Stimulated activated CD4-positive, alpha-beta T cell treated with anti-CD3 and anti-CD28 coated beads, Interleukin-12 subunit alpha, Interleukin-12 subunit beta, amount 100 ng/mL, for 48 hours (primary cell): ENCODE measurements at places on chromosomes 7 and 10.

DNA sequence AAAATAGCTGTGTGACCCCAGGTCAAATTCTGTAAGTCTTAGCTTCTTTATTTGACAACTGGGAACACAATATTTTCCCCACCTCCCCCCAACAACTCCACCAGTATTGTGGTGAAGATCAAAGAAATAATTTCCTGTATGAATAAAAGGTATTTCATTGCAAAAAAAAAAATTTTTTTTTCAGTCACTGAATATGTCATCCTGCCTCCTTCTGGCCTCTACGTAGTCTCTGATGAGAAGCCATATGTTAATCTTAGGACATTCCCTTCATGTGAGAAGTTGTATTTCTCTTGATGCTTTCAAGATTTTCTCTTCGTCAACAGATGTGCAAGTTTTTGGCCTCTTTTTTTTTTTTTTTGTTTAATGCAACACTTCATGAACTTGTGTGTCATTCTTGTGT is 33.0 kb downstream of the ZNF33A start:
- no peak for DNase-seq

- no peak for DNase-seq
These were observed 23.7 kb downstream of the SHH start for GRCh38 chr7:155788616-155789000.

DNA sequence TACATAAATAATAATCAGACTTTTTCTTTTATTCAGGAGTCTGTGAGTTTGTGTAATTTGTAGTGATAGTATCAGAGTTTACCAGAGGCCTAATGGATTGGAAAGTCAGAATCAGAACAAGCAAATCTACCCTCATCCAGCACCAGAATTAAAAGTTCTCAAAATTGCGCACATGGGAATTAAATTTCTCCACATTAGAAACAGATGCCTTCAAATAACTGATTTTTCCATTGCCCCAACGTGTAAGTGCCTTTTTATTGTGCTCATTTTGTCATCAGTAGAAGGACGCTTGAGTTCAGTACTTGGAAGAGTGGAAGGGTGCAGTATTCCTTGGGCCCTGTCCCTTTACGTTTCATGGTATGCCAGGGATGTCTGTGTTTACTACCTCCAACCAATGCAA is 32.8 kb downstream of the BICC1 start:
- no peak for DNase-seq

DNA sequence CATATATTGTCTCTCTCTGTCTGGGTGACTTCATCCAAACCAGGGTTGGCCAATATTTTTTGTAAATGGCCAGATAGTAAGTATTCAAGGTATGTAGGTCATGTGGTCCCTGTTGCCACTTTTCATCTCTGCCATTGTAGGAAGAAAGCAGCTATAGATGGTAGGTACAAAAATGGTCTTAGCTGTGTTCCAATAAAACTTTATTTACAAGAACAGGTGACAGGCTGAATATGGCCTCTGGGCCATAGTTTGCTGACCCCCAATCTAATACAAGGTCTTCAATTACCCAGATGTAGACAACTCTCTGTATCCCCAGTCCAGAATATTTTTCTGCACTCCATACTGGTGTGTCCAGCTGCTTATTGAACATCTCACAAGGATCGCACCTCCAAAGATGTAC is 166.2 kb upstream of the FZD8 start:
- no peak for DNase-seq

GRCh38 chr10:62964026-62964425 is 147.9 kb upstream of the EGR2 start:
- DNase-seq, result no peak

DNA sequence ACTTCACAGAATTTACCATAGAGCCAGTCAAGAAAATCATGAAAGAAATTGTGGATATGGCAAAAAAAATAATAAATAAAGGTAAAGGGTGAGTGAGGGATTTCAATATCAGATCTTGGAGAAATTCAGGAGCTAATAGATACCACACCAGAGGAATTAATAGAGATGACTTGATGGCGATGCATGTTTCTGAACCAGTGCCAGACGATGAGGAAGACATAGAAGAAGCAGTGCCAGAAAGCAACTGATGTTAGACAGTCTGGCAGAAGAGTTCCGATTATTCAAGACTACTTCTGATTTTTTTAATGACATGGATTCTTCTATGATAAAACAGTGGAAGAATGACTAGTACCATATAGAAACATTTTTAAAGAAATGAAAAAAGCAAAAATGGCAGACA is 314.7 kb downstream of the BICC1 start:
- no peak for DNase-seq

GRCh38 chr7:74104702-74105101 is 21.1 kb downstream of the LIMK1 start:
- no peak for DNase-seq

DNA sequence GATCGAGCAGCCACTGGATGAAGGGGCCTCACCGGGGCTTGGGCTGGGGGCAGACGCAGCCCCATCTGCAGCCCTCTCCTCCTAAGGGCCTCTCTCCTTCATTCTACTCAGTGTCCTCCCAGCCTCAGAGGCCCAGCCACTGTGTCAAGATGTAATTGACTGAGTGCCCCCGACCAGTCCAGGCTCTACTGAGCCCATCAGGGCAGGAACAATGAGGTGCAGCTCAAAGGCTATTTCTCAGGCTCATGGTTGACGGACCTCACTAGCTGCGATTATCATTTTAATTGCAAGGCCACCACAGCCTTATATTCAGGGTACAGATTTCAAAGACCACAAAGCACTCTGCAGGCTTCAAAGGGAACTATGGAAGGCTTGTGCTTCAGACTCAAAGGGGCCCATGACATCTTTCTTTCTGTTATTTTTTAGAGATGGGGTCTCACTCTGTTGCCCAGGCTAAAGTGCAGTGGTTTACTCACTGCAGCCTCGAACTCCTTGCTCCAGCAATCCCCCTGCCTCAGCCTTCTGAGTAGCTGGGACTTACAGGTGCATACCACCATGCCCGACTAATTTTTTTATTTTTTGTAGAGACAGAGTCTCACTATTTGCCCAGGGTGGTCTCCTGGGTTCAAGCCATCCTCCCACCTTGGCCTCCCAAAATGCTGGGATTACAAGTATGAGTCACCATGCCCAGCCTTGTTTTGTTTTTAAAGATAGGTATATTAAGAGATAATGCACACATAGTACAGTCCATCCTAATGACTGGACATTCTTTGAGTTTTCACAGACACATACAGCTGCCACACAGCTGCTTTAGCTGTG is 23.7 kb downstream of the SLC29A3 start:
- DNase-seq, result no peak

- DNase-seq, result no peak
These were observed 41.6 kb downstream of the POLR3A start for GRCh38 chr10:77987671-77988255.

DNA sequence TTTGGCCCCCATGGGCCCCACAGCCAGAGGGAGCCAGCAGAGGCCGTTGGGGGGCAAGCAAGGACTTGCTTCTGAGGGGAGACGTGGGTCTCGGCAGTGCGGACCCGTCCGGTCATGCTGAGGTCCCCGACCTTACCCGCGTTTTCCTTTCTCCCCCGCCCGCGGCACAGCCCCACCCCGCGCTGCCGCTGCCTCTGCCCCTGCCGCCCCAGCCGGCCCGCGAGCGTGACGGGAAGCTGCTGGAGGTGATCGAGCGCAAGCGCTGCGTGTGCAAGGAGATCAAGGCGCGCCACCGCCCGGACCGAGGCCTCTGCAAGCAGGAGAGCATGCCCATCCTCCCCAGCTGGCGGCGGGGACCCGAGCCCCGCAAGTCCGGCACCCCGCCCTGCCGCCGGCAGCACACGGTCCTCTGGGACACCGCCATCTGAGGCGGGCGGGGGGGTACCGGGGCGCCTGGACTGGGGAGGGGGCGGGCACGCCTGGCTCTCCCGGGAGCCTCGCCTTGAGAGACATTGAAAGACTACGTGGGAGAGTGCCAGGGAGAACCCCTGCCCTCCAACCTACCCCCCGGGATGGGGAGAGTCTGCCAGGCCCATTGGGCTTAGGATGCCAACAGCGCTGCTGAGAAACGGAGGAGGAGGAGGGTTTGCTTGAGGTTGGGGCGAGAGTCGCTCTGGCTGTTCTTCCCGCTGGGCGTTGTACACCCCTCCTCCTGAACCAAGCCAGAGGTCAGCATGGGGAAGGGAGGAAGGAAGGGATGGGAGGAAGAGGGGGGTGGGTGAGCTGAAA is 9.9 kb downstream of the NYAP1 start:
- peak; percentile 34 for DNase-seq

GRCh38 chr7:12237007-12237406 is 25.9 kb downstream of the TMEM106B start:
- no peak for DNase-seq

- DNase-seq, result no peak
These were observed 151.6 kb upstream of the UNC5B start for GRCh38 chr10:71060476-71061426.

GRCh38 chr7:48168159-48168558 is 3.1 kb upstream of the ABCA13 start:
- DNase-seq, result no peak

DNA sequence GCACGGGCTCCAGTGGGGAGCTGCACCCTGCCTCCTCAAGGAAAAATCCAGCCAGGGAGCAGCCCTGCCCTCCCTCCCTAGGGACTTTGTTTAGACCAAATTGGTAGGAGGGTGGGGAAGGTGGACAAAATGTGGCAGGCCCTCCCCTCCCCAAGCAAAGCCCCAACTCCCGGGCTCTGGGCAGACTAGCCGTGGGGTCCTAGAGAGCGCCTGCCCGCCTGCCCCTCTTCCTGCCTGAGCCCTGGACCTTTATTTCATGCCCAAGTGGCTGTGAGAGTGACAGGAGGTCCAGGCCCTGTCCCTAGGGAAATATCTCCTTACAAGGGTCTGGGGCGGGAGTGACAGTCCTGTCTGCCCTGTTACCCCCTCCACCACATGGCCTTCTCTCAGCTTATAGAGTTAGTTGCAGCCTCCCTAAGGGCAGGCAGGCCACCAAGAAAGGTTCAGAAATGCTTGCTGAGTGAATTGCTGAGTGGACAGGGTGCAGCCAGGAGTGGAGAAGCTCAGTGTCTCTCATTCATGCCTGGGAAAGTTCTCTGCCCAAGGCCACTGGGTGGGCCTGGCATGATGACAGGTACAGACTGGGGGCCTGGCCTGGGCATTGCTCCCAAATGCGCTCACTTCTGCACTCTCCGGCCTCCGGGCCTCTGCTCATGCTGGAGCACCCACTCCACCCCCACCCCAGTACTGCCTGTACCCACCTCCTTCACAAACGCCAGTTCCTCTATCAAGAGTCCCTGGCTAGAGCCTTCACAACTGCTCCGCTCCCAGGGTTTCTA is 25.2 kb downstream of the DNAJB12 start:
- no peak for DNase-seq
